Urinary bladder (tissue), 4 donors: ENCODE measurements at places on chromosomes 12 and 14. TPM values are rescaled to one million over a fixed set of nuclear protein-coding genes. Genes with fewer than 3 reads are reported as not detected.

Gene BHLHE41
- total RNA-seq = 3.5 TPM

Gene SYNE2
- 102 TPM for total RNA-seq

Gene RDH12
- not detected for total RNA-seq

Gene SMCO2
- total RNA-seq = not detected

Gene COL2A1
- total RNA-seq = 2.3 TPM

Gene ASIC1
- total RNA-seq = 2.7 TPM

Gene NEUROD4
- 0.11 TPM for total RNA-seq

Gene TDRD9
- 0.95 TPM for total RNA-seq

Gene CIROP
- not detected for total RNA-seq

Gene HCFC2
- 66.3 TPM for total RNA-seq

DNA sequence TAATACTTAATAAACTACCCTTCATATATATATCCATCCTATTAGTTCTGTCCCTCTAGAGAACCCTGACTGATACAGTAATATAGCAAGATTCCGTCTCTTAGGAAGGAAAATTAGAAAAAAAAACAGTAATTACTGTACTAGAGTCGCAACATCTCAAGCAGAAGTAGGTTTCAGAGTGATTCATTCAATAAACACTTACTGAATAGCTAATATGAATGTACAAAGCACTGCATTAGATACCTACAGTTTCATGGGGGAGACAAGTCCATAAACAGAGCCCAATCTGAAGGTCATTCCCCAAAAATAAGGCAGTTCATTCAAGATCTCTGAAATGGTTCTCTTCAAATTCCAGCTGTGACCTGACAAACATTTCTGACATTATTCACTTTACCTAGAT, 9.9 kb downstream of the CERS5 start:
- DNase-seq = no peak

- DNase-seq = no peak
Measured at GRCh38 chr14:77924141-77924948, 124.4 kb downstream of the ADCK1 start.

GRCh38 chr14:73728717-73729330, 14.6 kb upstream of the PNMA1 start:
- DNase-seq = no peak

DNA sequence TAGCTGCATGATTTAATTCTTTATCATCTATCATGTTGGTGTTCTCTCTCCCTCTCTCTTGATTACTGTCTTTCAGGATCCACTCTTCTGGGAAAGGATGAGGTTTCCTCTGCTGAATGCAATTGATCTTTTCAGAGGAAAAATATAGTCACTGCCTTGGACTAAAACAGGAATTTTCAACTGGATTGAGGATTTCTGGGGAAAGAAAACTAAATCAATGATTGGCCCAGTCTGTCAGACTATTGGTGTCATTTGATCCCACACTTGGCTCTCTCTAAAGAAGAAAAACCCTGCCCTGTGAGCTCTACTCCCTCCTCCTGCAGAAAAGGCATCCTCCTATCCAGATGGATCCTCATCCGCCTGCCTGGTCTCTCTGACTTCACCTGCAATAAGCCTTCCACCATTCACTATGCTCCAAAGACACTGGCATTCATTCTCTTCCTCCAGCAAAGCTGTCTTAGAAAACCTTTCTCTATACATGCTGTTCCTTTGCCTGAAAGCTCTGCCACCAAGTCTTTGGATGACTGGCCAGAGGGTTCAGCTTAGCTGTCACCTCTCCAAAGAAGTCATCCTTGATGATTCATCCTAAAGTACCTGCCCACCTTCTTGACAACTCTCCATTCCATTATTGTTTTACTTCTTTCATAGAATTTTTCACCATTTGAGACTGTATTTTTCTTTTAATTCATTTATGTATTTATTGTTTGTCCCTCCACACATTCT, 127.7 kb upstream of the CAND1 start:
- no peak for DNase-seq

DNA sequence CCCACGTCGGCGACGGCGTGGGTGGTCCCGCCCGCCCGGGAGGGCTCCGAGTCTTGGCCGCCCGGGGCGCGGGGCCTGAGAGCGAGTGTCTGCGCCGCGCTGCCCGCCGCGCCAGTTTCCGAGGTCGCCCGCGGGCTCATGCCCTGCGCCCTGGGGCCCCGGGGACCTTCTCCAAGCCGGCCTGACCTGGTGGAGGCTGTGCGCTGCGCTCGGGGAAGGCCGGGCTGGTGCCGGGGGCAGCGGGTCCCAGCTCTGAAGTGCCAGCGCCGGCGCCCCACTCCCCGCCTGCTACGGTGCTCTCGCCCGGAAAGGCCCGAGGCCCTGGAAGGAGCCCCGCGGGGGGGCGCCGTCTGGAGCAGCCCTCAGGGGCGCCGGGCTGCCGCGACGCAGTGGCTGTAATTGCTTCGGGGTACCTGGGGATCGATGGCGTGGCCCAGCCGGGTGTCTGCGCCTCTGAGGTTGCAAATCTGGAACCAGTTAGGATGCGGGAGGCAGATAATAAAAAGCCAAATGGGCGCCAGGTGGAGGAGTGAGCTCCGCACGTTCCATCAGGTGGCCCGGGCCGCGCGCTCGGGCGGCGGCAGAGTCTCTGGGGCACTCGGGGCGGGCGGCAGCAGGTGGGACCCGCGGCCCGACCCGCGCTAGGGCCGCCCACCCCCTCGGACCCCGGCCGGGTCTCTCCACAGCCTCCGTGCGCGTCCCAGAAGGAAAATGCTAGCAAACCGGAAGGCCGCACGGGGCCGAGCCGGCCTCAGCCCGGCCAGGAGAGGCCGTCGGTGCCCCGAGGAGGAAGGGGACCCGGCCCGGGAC, 102.3 kb upstream of the DIO3 start:
- DNase-seq = no peak

DNA sequence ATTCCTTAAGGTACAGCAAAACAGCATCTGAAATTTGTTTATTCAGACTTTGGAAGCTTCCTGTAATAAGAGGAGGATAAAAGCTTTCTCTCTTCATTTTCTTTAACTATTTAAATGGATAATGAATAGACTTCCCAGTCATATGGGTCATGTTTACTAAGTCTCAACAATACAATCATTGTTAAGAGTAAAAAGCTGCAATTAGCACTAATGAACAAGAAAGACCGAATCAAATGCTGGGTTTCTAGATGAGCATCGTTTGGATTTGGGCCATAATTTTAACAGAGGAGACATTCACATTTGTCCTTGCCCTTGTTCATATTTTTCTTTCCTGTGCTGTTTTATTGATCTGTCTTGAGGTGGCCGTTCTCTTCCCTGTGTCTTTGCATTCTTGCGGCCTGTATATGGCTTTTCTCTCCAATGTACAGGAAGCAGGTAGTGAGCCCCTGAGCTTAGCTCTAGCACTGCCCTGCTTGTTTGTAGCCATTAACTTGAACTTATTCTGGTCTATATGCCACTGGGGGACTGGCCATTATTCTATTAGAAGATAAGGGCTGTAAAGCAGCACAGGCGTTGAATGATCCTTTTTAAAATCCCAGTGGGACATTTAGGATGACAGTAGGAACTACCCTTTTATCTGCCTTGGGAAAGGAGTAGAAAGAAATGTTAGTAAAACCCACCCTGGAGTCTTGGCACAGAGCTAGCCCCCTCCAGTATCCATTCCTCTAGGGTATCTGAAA, 34.6 kb downstream of the ABHD12B start:
- DNase-seq = no peak

- DNase-seq = no peak
Measured at GRCh38 chr12:2051700-2052621, 826 bp upstream of the CACNA1C start.

- no peak for DNase-seq
Measured at GRCh38 chr12:107510211-107510610, 175.4 kb upstream of the PWP1 start.

GRCh38 chr12:79681008-79681590, 9.7 kb downstream of the PAWR start:
- no peak for DNase-seq

DNA sequence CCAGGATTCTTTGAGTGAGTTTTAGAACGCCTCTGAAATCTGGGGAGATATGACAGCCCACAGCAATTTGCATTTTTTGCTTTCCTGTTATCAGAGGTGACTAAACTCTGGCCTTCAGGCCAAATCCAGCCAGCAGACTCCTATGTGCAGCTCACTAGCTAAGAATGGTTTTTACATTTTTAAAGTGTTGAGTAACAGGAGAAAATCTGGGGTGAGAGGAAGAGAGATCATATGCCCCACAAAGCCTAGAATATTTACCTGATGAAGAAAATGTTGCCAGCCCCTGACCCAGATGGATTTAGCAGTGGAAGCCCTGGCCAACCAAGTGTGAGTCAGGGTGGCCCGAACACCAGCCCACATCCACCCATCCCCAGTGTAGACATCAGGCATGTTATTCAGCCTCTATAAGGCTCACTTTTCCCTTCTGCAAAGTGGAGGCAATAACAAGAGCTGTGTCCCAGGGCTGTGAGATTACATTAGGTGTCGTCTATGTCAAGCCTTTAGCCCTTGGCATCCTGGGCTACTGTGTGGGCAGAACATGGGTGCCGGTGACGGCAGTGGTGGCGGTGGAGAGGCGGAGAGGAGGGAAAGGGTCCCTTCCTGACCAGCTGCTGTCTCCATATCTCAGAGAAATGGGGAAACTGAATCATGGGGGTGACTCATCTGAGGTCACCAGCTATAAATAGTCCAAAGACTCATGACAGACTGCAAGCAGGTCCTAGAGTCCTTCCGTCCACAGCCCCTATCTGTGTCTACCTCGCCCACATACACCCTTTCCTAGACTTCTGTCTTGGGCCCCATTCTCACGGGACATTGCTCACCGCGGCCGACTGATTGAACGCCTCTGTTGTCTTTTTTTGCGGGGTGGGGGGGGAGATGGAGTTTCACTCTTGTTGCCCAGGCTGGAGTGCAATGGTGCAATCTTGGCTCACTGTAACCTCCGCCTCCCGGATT, 32.6 kb upstream of the CD9 start:
- DNase-seq = no peak

DNA sequence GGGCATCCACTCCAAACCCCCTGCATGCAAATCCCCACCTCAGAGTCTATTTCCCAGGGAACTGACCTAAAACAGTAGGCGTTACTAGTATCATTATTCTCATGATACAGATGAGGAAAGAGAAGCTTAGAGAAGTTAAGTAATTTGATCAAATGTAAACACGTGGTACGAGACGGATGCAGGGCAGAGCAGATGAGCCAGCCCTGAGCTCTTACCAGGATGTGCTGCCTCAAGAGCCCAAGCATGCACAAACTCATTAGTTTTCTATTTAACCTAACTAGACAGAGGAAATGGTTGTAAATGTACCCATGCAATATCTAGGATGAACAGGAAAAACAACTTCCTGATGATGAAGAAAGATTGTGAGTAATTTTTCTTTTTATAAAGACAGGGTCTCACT, 173.3 kb upstream of the RASSF8 start:
- no peak for DNase-seq

DNA sequence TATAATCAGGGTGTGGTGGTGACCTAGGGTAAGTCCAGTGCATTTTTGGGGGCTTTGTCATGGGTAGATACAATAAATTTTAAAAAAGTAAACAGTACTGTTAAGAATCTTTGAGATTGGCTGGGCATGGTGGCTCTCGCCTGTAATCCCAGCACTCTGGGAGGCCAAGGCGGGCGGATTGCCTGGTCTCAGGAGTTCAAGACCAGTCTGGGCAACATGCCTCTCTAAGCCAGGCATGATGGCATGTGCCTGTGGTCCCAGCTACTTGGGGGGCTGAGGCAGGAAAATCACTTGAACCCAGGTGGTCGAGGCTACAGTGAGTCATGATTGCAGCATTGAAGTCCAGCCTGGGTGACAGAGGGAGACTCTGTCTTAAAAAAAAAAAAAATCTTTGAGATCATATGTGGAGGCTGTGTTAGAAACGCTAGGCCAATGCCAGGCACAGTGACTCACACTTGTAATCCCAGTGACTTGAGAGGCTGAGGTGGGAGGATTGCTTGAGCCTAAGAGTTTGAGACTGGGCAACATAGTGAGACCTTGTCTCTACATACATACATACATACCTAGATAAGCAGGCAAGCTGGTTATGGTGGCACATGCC, 67.7 kb downstream of the PRKCH start:
- no peak for DNase-seq

DNA sequence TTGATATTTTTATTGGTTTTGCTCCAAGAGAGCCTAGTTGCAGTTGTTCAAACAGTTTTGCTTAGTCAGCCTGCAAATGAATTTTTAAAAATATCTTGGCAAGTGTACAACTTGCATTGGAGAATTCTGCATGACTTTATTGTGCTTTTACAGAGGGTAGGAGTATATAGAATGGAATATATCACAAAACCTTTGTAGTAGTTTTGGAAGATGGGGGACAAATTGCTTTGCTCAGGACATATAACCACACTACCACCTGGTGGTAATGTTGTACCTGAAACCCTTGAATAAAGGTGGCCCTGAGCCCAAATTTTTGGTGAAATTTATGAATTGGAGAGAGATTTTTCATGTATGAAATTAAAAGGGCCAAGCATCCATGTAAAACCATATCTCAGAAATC, 645.2 kb downstream of the MED13L start:
- DNase-seq = no peak

- no peak for DNase-seq
Measured at GRCh38 chr12:118689793-118690192, 291.5 kb upstream of the SRRM4 start.

GRCh38 chr14:99037777-99038430, 234.1 kb downstream of the BCL11B start:
- DNase-seq = no peak

DNA sequence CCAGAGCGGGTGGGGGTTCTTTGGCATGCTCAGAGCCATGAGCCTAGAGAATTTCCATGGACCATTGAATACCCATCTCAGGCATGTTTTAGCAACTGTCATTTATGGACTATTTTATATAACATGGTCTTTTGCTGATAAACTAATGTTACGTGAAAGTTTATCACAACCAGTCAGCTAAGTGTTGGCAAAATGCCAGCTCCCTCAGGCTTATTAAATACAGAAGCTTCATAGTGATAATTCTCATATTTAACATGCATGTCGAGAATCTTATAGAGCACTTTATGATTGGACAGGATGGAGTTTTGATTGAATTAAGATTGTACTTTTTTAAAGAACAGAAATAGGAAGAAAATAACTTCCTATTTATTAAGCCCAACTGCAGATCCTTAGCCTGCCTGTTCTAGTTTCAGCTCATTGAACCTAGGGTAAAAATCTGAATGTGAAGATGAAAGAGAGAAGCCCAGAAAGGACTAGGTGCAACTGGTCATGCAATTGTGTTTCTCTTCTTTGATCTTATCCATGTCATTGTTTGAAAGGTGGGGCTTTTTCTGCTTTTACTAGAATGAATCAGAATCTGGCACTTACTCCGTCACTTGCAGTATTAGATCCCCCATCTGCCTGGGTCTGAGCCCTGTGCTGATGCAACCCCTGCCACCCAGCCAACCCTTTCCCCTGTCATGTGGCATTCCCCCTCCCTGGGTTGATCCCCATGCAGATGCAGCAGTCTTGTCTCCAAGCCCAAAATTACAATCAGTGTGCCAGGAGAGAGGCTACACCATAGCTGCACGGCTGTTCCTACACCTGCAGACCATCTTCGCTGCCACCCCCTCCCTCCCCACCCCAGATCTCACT, 134.6 kb upstream of the EVL start:
- DNase-seq = no peak

GRCh38 chr12:26938701-26939062, 412 bp downstream of the FGFR1OP2 start:
- no peak for DNase-seq
